ENCODE measurements at places on chromosomes 12 and 14.

GRCh38 chr14:61147831-61148549, 133.1 kb downstream of the TMEM30B start:
- DNase-seq: no peak

DNA sequence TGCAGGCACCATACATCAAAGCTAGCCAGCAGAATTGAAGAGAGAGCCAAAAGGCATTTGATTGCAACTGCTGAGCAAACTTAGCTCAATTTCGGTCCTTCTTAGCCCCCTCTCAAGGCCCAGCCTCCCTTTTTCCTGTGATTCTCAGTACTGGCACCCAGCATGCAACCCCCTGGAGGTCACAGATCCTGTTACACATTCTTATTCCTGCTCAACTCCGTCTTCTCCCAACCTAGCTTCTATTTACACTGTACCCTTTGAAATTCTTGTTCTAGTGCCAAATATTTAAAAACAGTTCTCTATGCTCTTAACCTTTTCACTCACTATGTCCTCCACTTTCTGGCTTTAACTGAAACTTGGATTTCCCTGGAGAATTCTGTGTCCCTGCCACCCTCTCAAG, 131.3 kb upstream of the CPSF6 start:
- DNase-seq: no peak

GRCh38 chr12:51852404-51853137, 4.1 kb upstream of the FIGNL2 start:
- no peak for DNase-seq

GRCh38 chr12:6863586-6864321, 3.6 kb upstream of the TPI1 start:
- no peak for DNase-seq

DNA sequence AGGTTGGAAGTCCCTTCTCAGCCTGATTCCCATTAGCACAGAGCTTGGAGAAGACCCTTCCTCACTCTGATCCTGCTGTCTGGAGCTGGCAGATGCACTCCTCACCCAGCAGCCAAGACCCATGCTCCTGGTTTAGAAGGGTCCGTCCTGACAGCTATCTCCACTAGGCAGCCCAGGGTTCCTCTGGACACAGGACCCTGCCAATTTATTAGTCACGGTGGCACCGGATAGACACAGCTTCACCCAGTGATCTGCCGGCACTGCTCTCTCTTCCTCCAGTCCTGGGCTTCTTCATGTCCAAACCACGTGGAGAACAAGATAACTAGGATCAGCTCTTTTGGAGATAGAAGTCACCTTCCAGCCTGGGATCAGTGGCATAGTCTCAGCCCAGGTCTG, 26.2 kb upstream of the TCL1B start:
- no peak for DNase-seq

DNA sequence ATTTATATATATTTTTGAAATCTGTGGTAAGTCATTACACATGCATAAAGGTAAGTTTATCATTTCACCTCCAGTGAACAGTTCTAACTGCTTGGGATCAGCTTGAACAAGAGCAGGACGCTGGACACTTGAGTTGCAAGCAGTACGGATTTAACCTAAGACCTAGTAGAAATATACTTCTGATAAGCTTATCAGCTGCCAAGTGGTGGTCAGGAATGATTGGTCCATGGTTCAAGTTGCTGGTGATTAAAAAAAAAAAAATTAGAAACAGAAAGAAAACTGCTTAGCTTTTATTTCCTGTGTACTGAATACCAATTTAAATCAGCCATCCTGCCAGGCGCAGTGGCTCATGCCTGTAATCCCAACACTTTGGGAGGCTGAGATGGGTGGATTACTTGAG, 88.6 kb downstream of the AEBP2 start:
- DNase-seq: no peak

DNA sequence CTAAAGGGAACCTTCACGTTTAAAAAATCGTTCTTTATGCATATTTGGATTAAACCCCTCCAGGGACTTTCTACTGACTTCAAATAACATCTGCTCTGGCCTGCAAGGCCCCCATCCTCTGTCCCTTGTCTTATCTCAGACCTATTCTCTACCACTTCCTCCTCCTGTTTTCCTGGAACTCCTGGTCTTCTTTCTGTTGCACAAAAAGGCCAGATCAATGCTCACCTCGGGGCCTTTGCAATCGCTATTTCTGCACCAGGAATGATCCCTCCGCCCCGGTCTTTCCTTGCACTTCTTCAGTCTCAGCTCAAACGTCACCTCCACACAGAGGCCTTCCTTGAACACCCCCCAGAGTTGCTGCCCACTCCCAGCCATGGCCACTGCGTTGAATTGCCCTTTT, 57.6 kb upstream of the BEGAIN start:
- no peak for DNase-seq

DNA sequence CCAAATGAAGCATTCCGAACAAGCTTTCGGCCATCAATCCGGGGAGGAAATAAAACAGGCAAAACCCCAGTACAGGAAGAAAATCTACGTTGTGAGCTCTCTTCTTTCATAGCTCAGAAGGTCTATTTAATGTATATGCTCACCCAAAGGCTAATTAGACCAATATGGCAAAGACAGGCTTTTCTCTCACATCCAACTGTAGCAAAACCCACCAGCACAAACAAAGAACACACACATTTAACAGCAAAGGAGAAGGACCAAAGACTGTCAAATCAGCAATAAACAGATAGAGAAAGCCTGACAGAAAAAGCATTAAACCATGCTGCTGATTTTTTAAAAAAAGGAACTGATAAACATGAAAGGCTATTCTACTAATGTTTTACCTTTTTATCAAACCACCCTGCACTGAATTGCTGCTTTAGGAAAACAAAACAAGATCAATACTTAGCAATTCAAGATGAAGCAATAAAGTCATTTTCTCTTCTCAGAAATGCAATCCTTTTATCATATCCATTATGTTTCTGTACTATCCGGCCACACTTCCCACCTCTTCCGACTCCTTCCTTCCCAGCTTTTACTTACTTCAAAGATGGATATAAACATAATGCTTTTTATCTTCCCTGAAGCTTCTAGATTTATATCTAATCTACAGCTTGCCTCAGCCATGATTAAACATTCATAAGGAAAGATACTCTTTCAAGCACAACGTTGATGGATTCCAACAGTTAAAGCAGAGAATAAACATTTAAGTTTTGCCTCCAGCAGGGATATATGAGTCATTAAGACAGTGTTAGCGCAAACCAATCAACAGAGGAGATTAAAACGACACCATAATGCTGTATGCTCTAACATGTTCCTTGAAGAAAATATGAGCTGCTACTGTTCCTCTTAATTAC, 74.6 kb upstream of the BBS10 start:
- no peak for DNase-seq

- DNase-seq: no peak
These were observed 68.5 kb downstream of the SLC6A12 start for GRCh38 chr12:145369-145960.

- peak; percentile 17 for DNase-seq
These were observed 717 bp downstream of the PPHLN1 start for GRCh38 chr12:42326541-42327226.

- DNase-seq: no peak
These were observed 205.8 kb downstream of the MED13L start for GRCh38 chr12:116071555-116072230.

DNA sequence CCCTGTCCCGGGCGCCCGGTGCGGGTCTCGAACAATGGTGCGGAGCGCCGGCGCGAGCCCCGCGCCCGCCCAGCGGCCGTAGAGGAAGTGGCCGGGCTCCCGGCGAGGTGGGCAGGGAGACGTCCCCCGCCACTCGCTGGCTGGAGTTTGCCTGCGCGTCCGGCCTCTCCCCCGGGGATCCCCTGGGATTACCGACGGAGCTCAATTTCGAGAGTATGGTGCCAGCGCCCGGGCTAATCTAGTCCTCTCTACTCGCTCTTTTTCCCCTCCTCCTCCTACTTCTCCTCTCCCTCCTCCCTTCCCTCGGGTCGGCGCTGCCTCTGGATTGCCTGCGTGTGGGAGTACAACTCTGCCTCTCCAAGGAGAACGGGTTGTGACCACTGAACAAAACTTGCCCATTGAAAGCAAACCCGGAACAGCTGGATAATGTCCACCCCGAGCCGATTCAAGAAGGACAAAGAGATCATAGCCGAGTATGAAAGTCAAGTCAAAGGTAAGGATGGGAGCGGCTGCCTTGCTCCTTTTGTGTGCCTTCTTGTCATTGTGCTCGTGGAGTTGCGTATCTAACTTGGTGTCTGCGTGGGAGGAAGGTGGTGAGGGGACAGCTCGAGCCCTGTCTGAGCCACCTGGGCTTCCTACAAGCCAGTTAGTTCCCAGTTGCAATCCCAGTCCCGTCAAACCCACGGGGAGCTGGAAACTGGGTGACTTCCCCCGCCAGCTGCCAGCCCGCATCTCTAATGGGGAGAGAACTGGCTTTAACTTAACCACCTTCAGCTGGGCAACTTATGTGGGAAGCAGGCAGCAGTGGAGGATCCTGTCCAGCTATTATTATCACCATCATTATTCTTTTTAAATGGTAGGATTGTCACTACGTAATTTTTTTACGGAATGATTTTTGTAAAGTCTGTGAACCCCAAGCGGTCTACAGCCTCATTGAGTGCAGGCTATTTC, at the start of gene SRGAP1:
Gene SRGAP1, plus strand, starts transcription at position 310 of the 951 bp plus-strand sequence. Its CDS starts 117 bp downstream, at position 427.
- DNase-seq: no peak

- no peak for DNase-seq
These were observed 202.7 kb downstream of the RASSF9 start for GRCh38 chr12:85633491-85633890.

DNA sequence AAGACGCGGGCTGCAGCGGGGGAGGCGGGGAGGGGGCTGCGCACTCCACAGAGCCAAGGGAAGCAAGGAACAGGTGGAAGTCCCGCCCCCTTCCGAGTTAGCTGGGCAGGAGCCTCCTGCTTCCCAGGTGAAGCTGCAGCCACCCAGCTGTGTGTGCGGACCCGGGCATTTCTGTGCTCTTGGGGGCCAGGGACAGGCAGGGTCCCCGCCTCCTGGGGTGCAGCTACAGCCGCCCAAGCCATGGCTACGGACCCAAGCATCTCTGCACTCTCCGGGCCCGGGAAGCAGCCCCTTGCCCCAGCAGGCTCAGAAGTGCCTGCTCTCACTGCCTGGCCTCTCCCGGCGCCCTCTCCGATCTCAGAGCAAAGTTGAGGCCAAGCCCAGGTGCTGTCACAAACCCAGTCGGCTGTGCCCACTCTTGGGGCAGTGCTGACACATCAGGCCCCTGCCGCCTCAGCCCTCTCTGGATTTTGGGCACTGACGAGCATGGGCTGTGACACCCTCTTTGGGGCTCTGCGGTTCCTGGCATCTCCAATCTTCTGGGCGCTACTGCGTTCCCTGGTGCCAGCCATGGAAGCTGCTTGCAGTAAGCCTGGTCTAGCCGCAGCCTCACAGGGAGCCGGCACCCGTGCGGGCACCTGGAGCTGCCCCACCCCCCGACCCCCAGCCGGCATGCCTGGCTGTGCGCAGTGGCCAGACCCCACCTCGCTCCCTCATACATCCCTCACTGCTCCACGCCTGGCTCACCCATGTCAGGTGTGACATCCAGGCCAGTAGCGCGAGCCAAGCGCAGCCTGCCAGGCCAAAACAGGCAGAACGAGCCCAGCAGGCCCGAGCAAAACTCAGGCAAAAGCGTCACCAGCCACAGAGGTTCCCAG, 8.5 kb upstream of the MGAT4C start:
- DNase-seq: no peak

DNA sequence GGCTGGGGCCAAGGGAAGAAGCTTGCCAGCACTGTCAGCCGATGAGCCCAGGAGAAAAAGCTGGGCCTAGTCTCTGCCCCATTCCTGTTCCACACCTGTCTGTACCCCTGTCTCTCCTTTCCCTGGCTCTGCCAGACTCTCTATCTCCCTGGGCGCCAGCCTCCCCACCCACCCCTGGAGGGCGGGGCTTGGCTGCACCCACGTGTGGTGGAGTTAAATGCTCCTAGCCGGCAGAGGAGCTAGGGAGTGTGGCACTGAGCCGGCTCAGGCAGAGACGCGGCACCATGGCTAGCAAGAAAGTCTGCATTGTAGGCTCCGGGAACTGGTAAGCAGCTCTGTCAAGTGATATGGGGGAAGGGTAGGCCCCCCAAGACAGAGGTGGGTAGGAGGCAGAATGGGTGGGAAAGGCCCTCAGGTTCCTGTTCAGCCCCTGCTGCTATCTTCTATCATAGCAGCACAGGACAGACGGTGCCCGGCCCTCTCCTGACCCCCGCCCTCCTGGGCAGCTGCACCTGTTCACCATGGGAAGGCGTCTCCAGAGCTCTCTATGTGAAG, at the start of gene GPD1:
Gene GPD1, plus strand, starts transcription at position 242 of the 555 bp plus-strand sequence. Its CDS starts 43 bp downstream, at position 285.
- DNase-seq: peak; percentile 55
